ENCODE measurements at places on chromosomes 1 and 21.

DNA sequence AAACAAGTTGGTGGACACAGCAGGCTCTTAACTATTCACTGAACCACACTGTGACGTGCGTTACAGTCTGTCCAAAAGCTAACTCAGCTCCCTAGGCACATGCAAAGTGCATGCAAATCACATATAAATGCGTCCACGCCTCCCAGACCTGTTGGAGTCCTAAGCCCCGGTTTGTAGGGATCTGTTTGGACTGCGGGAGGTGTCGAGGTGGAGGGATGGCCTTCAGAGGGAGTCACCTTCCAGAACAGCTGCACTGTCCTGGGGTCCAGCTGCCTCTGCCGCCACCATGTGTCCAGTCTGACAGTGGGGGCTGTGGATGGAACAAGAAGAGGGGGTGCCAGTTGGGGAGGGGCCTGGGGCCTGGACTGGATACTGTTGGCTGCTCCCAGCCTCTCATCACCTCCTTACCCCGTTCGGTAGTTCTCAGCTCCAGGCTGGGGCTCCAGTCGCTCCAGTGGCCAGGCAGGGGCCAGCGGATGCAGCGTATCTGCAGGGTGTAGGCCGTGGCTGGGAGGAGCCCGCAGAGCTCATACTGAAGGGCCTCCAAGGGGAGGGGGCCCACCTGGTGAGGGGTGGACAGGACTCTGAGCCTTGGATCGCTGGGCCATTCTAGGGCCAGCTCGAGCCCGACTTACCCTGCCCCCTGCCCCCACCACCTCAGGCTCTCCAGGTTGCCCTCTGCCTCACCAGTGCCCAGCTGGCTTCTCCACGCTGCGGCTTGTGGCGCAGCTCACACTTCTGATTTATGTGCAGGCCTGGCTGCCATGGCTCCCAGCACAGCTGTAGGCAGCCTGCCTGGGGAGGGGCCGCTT is 7.9 kb upstream of the MRPS15 start:
- H3K4me3 ChIP-seq, result no peak overlapping the region
- H3K36me3 ChIP-seq, result no peaks in the 10 kb centered on the region
- no peak overlapping the region for H3K27ac ChIP-seq
- H3K4me1 ChIP-seq, result no peaks in the 10 kb centered on the region
- no peak for DNase-seq
- no peaks in the 10 kb centered on the region for H3K27me3 ChIP-seq

DNA sequence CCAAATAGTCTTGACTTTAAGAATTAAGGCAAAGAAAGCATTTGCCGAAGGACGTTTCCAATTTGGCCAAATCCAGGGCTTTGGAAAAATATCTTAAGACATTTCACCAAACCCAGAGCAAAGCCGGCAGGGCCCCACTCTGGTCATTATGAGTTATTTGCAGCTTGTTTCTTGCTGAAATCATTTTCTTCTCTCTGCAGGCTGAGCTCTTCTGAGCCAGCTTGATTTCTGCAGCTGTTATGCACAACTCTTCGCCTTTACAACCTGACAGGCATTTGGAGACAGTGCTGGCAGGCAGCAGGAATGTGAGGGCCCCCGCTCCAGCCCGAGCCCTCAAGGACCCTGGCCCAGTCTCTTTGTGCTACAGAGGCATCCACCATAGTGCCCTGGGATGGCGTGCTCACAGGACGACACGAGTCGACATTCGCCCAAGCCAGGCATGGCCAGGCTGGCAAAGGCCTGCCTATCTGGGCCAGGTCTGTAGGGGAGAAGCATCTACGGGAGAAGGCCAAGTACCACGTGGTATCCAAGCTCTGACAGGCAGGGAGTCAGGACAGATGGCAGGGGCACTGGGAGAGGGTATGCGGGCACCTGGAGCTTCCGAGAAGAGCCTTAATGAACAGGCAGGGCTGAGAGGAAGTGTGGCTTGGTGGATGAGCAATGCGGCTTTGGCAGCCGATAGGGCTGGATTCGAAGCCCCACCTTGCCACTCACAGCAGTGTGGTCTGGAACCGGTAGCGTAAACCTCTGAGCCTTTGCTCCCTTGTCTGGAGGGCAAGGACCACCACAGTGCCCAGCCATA is 32.3 kb downstream of the SYF2 start:
- H3K4me1 ChIP-seq, result peaks cover 8% of the 10 kb centered on the region
- H3K36me3 ChIP-seq, result no peaks in the 10 kb centered on the region
- H3K27me3 ChIP-seq, result no peaks in the 10 kb centered on the region
- DNase-seq, result no peak
- H3K27ac ChIP-seq, result no peak overlapping the region

DNA sequence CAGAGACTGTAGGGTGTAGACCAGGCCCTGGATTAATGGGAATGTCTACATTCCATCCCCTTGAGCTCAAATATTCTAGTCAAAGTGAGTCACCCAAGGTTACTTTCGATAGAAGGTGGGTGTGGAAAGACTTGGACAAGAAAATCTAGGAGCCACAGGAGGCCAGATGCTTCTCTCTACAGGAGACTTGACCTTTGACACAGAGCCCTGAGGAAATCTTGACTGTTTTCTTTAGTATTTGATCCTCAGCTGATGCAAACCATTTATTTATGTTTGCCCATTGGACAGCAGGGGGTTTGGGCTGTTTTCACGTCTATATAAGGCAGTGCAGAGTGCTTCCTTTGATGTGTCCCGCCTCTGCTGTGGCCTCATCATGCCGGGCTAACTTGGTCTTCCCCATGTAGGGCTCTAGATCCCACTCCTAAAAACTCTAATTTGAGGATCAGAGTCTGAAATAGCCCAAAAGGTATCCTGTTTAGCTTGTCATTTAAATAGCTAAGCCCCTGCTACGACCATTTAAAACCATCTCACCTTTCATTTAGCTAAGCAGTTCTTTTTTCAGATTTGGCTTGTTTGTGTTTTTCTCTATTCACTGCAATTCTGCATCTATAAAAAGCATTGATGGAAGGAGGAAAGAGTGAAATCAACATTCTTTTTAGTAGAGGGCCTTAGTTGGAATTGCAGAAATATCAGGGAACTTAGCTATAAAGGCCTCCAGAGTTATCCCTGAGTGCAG is 15.5 kb upstream of the MAP3K7CL start:
- no peaks in the 10 kb centered on the region for H3K27me3 ChIP-seq
- H3K4me3 ChIP-seq, result no peak overlapping the region
- H3K36me3 ChIP-seq, result no peaks in the 10 kb centered on the region
- H3K27ac ChIP-seq, result no peak overlapping the region

DNA sequence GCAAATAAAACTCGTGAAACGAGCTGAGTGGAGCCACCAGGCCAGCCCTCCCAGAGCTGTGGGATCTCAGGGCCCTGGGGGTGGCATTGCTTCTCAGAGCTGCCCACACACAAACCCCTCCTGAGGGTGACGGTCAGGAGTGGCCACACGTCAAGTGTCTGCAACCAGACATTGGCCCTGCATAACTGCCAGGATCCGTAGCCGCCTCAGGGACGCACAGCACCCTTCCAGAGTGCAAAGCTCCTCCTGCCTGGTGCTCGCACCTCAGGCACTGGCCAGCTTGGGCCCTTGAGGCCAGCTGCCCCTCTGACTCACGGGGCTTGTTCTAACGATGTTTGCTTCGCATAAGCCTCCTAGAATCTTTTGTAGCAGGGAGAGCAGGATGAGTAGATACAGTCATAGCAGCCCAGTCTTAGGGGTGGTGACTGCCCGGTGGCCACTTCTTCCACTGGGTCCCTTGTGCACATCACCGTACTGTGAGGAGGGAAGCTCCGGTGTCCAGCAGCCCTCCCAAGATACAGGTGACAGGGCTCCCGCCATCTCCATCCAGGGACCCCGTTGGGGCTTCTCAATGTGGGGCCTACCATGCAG is 5.0 kb downstream of the WNT3A start:
- no peaks in the 10 kb centered on the region for H3K4me1 ChIP-seq
- no peaks in the 10 kb centered on the region for H3K36me3 ChIP-seq
- H3K27ac ChIP-seq, result no peak overlapping the region
- no peak overlapping the region for H3K4me3 ChIP-seq
- DNase-seq, result no peak

GRCh38 chr1:191888996-191889622 is 269.2 kb upstream of the RGS18 start:
- no peaks in the 10 kb centered on the region for H3K4me1 ChIP-seq
- H3K27me3 ChIP-seq, result no peaks in the 10 kb centered on the region
- no peak for DNase-seq
- no peak overlapping the region for H3K27ac ChIP-seq

GRCh38 chr1:174200746-174201145 is 41.4 kb downstream of the RABGAP1L start:
- H3K4me1 ChIP-seq, result no peaks in the 10 kb centered on the region
- no peak for DNase-seq
- H3K27ac ChIP-seq, result no peak overlapping the region
- H3K36me3 ChIP-seq, result no peaks in the 10 kb centered on the region

DNA sequence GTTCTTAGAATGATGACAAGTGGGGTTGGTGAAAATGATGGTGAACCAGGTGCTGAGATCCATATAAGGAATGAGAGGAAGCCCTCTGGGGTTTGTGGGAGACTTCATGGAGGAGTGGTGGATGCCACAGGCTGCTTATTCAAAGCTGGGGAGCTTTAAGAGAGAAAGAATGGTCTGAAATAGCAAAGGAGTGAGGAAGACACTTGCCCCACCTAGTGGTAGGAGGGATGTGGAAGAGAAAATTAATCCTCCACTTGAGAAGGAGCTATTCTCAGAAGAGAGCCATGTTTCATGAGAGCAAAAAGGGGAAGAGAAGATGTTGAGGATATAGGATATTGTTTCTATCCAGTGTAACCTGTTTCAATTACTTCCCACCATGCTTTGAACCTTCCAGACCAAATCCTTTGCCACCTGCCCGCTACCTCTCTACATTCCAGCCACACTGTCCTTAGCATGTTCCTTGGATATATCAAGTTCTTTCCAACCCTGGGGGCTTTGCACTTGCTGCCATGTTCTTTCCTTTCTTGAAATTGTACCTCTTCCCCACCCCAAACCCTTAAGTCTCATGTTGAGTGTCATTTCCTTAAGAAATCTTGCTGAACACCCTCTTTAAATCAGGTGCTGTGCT is 19.6 kb upstream of the ZNF648 start:
- no peak overlapping the region for H3K27ac ChIP-seq
- no peak overlapping the region for H3K4me3 ChIP-seq
- no peaks in the 10 kb centered on the region for H3K27me3 ChIP-seq

- H3K4me3 ChIP-seq, result no peak overlapping the region
- no peaks in the 10 kb centered on the region for H3K4me1 ChIP-seq
- DNase-seq, result no peak
- no peak overlapping the region for H3K27ac ChIP-seq
Observed at GRCh38 chr1:170288155-170288554, 142.4 kb downstream of the NTMT2 start.

GRCh38 chr21:36721817-36722216 is 22.9 kb downstream of the SIM2 start:
- no peaks in the 10 kb centered on the region for H3K27me3 ChIP-seq
- DNase-seq, result no peak
- H3K27ac ChIP-seq, result no peak overlapping the region

DNA sequence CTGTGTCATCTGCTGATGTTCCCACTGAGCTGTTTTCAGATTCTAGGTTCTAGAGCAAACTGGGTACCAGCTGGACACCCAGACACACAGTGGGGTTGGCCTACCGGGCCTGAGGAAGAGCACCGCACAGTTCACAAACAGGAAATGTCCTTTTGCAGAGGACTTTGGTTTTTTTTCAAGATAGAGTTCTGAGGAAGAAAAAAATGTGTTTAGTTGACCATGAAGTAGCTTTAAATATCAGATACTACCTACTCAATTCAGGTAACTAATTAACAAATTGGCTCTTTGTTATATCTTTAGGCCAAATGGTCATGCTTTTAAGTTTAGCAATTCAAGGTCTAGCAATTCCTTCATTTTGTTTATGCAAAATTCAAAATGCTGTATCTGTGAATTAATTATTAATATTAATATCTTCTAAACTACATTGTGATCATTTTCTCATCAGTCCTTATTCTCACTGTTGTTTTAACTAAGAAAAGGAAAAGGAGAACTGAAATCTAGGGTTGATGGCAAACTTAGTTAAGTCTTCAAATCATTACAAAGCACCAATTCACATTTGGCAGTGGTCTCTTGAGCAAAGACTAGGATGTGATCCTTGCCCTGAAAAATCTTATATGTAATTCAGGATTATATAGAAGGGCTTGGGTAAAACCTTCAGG is 17.2 kb upstream of the NCF2 start:
- H3K4me3 ChIP-seq, result no peak overlapping the region
- no peak for DNase-seq
- no peaks in the 10 kb centered on the region for H3K27me3 ChIP-seq
- H3K4me1 ChIP-seq, result no peaks in the 10 kb centered on the region
- H3K36me3 ChIP-seq, result no peaks in the 10 kb centered on the region
- no peak overlapping the region for H3K27ac ChIP-seq

GRCh38 chr1:26094076-26094669 is 17.5 kb upstream of the PDIK1L start:
- no peak for DNase-seq
- no peaks in the 10 kb centered on the region for H3K36me3 ChIP-seq
- H3K4me3 ChIP-seq, result no peak overlapping the region
- H3K4me1 ChIP-seq, result no peaks in the 10 kb centered on the region

GRCh38 chr1:214439352-214440119 is 111.9 kb downstream of the PTPN14 start:
- no peaks in the 10 kb centered on the region for H3K27me3 ChIP-seq
- peaks cover 3% of the 10 kb centered on the region for H3K4me1 ChIP-seq
- DNase-seq, result peak; percentile 45
- H3K27ac ChIP-seq, result no peak overlapping the region

DNA sequence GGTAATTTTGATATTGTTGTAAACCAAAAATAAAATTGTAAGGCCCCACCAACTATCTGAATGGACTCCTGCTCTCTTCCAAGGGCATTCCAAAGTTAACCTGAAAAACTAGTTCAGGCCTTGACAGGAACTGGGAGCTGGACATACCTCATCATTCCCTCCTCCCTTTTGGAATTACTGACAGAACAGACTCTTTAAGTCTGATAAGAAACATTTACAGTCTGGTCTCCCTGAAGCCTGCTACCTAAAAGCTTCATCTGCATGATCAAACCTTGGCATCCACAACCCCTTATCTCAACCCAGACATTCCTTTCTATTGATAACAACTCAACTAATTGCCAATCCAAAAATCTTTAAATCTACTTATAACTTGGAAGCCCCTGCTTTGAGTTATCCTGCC is 123.8 kb downstream of the TLR5 start:
- H3K4me1 ChIP-seq, result no peaks in the 10 kb centered on the region
- no peak overlapping the region for H3K27ac ChIP-seq
- no peak for DNase-seq
- H3K4me3 ChIP-seq, result no peak overlapping the region
- no peaks in the 10 kb centered on the region for H3K27me3 ChIP-seq
- no peaks in the 10 kb centered on the region for H3K36me3 ChIP-seq

Data from colonic mucosa (tissue), 4 donors.